ENCODE measurements at places on chromosomes 13 and 19.
A peak's percentile ranks its signal among the peaks of the same experiment; 100 is the strongest.

GRCh38 chr13:29905845-29906244, 55.4 kb upstream of the UBL3 start:
- DNase-seq: peak; percentile 51

- no peak for DNase-seq
These were observed 2.2 kb downstream of the AKT2 start for GRCh38 chr19:40282920-40283319.

DNA sequence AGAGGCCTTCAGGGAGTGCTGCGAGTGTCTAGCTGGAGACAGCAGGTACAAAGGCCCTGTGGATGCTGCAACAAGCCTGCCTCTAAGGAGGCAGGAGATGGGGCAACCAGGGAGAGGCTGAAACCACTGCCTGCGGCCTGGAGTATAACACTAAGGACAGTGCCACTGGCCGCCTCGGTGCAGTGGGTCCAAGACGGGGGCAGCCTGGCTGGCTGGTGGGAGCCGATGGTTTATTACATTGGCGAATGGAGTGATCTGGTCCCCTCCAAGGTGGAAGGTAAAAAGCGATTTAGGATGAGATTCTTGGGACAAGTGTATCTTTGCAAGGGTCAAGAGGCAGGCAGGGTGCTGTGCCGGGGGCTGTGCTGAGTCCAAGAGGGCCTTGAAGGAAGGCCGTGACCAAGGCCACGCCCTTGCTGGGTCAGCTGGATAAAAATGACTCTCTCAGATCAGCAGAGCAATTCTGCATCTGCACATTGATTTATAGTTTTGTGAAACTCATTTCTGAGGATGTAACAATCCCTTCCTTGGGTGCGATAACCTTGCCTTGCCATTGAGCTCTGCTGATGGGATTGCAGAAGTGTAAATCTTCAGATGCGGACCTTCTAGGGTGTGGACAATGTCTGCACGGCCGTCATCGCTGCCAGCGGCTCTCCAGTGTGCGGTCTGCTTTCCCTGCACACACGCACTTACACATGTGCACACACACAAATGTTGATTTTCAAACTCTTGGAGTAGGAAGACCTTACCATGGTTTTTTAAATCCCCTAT, 6.0 kb downstream of the TMEM255B start:
- DNase-seq: no peak

DNA sequence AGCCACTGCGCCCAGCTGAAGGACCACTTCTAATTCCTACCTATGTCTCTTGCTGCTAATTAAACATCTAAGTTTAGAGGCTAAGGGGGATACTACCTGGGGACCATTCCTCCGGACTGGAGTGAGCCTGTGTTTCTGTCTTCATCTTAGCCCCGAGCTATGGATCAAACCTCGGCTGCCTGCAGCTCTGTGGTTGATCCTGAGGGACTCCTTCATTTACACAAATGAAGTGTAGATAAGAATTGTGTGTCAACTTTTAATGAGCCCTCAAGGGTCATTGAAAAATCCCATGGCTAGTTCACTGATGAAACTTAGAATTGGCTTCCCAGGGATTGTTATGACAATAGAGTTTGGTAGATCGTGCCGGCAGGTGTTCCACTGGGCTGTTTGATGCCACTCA, 31.5 kb upstream of the OR10H1 start:
- no peak for DNase-seq

GRCh38 chr13:30416471-30416870, 5.8 kb upstream of the UBE2L5 start:
- no peak for DNase-seq

GRCh38 chr19:53019684-53020083, 6.0 kb downstream of the ERVV-1 start:
- no peak for DNase-seq

Measured in globus pallidus (tissue), 1 donor.